Amniotic epithelial cell (primary cell): ENCODE measurements at places on chromosomes 12 and 14.

- peak; percentile 81 for DNase-seq
Measured at GRCh38 chr14:71060825-71061455, 153.7 kb downstream of the PCNX1 start.

DNA sequence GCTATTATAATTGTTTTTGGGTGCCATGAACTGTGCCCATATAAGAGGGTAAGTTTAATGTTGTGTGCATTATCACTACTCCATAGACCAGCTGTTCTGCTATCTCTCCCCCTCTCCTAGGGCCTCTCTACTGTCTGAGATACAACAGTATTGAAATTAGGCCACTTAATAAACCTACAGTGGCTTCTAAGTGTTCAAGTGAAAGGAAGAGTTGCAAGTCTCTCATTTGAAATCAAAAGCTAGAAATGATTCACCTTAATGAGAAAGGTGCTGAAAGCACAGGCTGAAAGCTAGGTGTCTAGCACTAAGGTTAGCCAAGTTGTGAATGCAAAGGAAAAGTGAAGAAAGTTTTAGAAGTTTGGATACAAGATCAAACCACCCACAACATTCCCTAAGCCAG, 168.0 kb downstream of the SLC16A7 start:
- no peak for DNase-seq

DNA sequence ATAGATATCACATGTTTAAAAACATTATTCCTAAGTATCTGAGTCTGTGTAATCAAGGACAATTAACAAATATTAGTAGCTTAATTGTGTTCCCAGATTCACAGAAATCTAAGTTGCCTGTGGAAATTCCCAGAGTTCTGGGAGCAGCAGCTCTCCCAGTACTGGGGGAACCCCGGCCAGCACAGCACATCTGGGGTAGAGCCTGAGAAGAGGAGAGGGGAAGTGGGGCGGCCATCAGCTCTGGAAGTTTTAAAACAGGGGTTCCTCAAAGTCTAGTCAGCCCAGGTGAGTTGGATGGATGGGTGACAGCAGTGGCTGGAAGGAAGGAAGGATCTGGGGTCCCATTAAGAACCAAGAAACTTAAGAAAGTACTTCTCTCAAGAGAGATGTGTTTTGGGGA, 24.6 kb downstream of the PRICKLE1 start:
- no peak for DNase-seq

DNA sequence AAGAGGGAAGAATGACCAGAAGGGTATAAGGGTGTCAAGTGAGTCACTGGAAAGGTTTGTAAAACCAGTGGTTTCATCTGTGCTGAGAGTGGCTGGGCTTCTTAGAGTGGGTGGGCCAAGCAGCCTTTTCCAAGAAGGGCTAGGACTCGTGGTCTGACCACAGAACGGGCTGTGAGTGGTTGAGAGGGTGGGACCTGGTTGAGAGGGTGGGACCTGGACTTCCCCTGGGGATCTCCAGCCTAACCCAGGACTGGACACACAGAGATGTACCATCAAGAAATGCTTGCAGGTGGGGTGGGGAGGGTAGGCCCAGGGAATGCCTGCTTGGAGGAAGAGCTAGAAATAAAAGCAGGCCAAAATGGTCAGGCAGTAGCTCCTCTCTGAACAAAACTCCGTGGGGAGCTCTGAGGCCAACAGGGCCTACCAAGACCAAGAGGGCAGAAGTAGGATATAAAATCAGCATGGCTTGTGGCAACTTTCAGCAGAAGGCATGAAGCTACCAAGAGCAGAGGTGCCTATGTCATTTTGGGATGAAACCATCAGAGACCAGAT, 140.5 kb downstream of the FOXN3 start:
- DNase-seq: peak; percentile 46

GRCh38 chr12:3600039-3600720, 109.2 kb downstream of the PRMT8 start:
- no peak for DNase-seq

- DNase-seq: no peak
Measured at GRCh38 chr14:51883232-51883631, 22.8 kb downstream of the GNG2 start.

DNA sequence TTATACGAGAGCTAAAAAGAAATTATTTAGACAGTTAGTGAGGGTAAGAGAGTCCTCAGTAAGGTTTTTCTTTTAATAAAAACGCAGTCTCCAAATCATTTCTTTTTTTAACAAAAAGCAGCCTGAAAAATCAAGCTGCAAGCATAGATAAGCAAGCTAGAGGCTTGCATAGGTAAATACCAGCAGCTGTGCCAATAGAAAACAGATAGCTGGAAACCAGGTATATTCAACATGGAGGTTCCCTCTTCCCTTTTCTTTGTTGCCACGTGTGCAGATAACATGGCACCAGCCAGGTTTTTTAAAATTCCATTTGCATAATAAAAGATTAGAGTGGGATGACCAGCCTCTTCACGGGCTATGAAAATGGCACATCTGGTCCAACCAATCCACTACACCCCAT, 6.1 kb upstream of the PRKAB1 start:
- no peak for DNase-seq

- DNase-seq: no peak
Measured at GRCh38 chr14:21043974-21044618, 1.9 kb downstream of the RNASE7 start.

DNA sequence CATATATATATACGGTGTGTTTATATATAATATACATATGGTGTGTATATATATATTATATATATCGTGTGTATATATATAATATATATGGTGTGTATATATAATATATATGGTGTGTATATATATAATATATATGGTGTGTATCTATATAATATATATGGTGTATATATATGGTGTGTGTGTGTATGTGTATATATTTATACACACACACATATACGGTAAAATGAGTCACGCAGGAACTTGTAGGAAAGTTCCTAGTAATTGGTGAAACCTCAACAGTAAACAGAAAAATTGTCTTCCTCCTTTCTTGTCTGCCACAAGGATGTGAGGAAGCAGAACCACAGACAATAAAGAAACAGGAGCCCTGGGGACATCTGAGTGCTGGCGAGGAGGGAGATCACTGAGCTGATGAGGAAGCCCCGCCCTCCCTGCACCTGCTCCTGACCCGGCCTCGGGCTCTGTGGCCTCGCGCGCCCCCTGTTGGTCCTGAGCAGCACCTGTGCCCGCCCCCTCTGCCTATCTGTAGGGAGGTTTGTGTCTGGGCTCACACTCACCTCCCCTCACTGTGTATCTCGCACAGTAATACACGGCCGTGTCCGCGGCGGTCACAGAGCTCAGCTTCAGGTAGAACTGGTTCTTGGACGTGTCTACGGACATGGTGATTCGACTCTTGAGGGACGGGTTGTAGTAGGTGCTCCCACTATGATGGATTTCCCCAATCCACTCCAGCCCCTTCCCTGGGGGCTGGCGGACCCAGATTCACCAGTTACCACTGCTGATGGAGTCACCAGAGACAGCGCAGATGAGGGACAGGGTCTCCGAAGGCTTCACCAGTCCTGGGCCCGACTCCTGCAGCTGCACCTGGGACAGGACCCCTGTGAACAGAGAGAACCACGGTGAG, 1079.4 kb downstream of the TMEM121 start:
- DNase-seq: no peak

- no peak for DNase-seq
Measured at GRCh38 chr14:105355850-105356604, 41.5 kb downstream of the PACS2 start.

- DNase-seq: no peak
Measured at GRCh38 chr12:19404242-19404880, 34.9 kb upstream of the AEBP2 start.

GRCh38 chr12:82149045-82149444, 209.1 kb downstream of the CCDC59 start:
- DNase-seq: no peak

GRCh38 chr14:100290607-100291304, 15.5 kb downstream of the SLC25A29 start:
- no peak for DNase-seq

- DNase-seq: no peak
Measured at GRCh38 chr12:122949816-122950675, 16.2 kb downstream of the ABCB9 start.

DNA sequence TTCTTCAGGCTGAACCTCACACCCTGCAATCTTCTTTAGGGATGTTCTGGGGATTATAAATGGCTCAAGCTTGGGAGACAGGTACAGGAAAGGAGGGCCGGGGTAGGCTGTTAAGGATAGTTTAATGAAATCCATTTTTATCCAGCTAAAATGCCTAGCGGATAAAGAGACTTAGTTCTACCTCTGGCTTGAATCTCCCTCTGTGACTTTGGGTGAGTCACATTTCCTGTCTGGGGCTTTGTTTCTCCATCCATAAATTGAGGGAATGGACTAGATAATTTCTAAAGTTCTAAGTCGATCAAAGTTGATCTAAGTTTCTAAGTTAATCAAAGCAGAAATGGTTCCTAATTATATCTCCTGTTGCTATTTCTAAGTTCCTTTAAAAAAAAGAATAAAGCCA, 319.6 kb upstream of the E2F7 start:
- DNase-seq: no peak

DNA sequence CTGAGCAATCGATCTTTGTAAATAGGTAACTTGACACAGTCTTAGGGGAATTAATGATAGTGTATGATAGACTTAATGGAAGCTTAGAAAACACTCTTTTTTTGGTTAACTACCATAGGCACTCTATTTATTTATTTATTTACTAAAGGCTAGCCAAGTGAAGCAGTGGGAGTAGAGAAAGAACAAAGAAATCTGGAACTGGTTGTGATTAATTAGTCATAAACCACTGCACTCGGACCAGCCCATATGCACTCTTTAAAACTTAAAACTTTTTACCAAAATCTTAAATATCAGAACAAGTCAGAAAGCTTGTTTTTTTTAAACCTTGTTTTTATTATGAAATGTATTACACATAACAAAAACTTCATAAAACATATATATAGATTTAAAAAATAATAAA, 49.5 kb upstream of the SRP54 start:
- DNase-seq: no peak

GRCh38 chr12:38744041-38744440, 161.3 kb downstream of the CPNE8 start:
- DNase-seq: peak; percentile 19

- peak; percentile 97 for DNase-seq
Measured at GRCh38 chr14:76918782-76919394, 92.7 kb downstream of the LRRC74A start.

GRCh38 chr12:32515137-32515873, 115.9 kb downstream of the FGD4 start:
- DNase-seq: no peak

DNA sequence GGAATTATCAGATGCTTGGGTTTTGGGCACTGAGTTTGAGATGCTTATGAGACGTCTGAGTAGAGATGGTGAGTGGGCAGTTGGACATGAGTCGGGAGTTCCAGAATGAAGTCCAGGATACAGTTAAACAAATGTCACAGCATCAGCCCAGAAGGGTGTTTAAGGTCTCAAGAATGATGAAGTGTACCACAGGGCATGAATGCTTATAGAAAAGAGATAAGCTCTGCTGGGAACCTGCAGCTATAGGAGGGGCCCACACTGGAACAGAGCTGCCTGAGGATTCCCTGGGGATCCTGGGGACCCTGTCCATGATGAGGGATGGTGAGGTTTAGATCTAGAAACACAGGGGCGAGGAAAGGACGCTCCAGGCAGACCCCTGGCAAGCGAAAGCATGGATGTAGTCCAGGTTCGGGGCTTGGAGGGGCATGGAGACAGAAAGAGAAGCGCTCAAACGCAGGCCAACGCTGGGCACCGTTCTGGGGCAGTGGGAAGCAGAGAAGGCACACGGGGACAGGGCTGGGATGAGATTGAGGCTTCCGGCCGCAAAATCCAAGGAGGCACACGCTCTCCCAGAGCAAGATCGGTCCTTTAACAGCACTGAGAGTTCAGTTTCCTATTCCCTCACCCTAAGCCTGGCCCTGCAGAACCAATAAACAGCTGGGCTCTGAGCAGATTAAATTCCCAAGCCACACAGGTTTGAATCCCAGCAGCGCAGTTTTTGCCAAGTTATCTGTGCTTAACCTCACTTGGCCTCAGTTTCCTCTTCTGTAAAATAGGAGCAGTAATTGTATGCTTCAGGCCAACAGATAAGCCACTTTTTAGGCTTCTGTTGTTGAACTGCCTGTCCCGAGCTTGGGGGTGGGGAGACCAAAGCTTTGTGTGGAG, 52.9 kb downstream of the EID3 start:
- DNase-seq: no peak

GRCh38 chr12:131832321-131833231, 4.4 kb downstream of the MMP17 start:
- no peak for DNase-seq

- DNase-seq: no peak
Measured at GRCh38 chr14:88933191-88933590, 108.7 kb downstream of the TTC8 start.

DNA sequence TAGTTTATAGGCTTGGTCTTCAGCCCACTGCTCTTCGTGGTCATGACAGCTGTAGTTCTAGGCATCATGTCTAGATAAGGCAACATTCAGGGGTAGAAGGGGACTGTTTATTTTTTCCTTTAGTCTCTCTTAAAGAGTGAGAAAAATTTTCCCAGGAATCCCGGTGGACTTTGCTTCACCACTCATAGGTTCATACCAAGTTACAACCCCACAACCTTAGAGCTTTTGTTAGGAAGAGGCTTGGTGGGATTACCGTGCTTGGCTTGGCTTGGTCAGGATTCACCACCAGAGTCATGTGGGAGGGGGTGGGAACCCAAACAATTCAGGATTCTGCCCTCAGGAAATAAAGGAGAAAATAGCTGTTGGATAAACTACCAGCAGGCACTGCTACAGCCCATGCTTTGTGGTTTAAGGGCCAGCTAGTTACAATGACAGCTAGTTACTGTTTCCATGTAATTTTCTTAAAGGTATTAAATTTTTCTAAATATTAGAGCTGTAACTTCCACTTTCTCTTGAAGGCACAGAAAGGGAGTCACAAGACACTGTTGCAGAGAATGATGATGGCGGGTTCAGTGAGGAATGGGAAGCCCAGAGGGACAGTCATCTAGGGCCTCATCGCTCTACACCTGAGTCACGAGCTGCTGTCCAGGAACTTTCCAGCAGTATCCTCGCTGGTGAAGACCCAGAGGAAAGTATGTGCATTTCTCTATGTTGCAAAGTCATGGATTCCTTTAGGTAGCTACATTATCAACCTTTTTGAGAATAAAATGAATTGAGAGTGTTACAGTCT, 25.9 kb upstream of the PAPLN start:
- no peak for DNase-seq

- DNase-seq: no peak
Measured at GRCh38 chr14:93794756-93795155, 6.5 kb upstream of the PRIMA1 start.

DNA sequence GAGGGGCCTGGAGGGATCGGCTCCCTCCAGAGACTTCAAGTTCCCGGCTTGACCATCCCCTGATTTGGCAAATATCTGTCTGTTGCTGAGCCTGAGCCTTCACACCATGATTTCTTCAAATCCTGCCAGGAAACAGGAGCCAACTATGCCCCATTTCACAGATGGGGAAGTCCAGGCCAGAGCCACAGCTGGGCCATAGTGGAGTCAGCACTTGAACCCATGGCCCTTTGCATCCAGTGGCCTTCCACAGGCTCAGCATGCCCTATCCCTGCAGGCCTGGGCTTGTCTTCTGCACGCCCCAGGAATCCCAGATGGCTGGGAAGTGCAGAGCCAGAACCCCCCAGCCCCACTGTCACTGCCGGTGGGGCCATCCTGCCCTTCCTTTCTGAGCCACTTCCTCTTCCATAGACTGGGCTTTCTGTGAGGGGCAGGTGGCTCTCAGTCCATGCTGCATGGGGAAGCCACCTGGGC, 44.9 kb downstream of the CYP46A1 start:
- no peak for DNase-seq
